ENCODE measurements at places on chromosomes 11 and 22.

- DNase-seq: peak; percentile 73
Measured at GRCh38 chr11:32154275-32154674, 63.4 kb downstream of the RCN1 start.

DNA sequence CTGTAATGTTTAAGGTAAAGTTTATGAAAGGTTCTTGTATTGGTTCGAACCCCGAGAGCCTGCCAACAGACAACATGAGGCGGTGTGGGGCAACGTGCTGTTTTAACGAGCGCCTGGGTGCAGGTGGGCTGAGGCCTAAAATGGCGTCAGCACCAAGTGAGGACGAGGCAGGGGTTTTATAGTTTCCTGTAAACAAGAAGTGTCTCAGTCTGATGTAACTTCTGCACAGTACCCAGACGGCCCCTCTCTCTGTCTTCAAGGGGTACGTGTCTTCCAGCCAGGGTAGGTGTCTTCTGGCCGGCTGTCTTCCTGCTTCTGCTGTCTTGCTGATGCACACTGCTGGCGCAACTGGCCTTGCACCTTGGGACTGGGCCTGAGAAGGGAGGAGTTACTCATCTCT lies 2.7 kb downstream of the PPFIBP2 start:
- DNase-seq: no peak

- no peak for DNase-seq
Measured at GRCh38 chr11:69868006-69868810, 49.0 kb upstream of the FGF3 start.

DNA sequence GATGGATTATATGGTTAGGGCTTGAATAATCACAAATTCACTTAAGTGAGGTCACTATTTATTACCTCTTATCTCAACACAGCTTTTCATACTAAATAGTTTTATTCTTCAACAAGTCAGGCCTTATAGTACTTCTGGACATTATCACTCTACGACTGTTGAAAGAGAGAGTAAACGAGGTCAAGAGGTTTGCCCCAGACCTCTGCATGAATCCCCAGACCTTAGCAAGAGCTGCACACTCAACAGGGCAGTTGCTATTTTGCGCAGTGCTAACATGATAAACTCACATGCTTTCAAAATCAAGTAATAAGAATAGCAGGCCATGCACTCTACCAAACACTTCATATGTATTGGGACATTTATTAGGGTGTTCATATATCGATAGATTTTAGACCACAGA lies 60.5 kb downstream of the DDI1 start:
- DNase-seq: no peak

DNA sequence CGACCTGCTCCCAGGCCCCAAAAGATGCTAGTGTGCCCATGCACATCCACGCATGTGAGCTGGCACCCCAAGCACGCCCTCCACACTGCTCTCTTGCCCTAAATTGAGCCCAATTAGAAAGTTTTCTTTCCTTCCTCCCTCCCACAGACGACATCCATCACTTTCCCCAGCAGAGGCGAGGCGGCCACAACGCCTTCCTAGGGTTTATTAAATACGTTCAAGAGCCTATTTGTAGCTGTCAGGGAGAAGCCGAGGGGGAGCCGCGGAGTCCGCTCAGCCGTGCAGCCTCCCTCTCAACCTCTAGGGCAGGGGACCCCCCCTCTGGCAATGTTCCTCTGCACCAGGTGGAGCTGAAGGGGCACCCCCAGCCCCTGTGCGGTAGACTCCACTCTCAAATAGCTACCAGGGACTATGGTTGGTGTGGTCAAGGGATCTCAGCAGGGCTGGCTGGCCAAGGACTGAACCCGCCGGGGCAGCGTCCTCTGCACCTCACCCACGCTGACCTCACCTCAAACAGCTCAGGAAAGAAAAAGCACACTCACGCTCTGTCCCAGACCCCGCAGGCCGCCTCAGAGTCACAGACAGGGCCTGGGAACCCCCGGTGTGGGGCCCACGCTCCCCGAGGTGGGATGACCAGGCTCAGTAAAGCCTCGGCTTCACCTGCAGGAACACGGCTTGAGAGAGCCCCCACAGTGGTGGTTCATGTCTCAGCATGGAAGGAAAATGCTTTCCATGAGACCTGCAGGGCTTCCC lies 152.4 kb downstream of the DSCAML1 start:
- DNase-seq: no peak

DNA sequence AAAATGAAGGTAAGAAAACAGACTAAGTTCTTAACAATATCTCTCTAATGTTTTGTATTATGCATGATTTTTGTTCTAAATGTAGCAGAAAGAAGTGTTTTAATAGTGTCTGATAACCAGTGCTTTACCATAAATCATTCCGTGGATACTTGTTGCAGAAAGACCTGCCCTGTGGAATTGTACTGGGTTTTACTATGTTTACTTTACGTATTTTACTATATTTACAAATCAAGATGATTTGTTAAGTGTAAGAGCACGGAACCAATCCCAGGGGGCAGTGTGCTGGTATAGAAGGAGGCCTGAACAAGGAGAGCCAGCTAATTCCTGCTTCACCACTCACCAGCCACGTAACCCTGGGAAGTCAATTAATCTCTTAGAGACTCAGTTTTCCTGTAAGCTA lies 1.4 kb downstream of the HTR3B start:
- DNase-seq: peak; percentile 21

DNA sequence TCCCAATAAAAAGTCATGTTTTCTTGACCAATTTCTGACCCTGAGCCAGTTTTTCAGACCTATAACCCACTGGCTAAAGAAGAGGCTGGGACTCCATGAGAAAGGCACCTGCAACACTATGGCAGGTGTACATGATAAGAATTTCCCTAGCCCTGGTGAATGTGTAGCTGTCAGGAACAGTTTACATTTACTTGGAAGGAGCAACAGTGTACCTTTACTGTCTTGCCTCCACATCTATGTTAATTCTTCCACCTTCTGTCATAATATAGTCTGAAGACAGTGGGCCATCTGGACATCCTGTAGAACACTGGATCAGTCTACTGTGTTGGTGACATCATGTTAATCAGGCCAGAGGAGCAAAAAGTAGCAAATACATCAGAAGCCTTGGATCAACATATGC lies 72.1 kb upstream of the CD82 start:
- DNase-seq: no peak

DNA sequence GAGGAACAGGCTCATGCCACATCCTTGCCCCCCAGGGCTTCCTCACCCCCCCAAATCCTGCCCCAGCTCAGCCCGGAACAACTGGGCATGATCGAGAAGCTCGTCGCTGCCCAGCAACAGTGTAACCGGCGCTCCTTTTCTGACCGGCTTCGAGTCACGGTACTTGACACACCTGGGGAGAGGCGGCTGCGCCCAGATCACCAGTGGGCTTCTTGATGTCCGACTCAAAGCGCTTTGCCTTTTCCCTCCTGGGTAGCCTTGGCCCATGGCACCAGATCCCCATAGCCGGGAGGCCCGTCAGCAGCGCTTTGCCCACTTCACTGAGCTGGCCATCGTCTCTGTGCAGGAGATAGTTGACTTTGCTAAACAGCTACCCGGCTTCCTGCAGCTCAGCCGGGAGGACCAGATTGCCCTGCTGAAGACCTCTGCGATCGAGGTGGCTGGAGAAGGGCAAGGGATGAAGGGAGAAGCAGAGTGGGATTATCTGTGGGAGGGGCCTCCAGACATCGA lies 3.5 kb downstream of the NR1H3 start:
- no peak for DNase-seq

DNA sequence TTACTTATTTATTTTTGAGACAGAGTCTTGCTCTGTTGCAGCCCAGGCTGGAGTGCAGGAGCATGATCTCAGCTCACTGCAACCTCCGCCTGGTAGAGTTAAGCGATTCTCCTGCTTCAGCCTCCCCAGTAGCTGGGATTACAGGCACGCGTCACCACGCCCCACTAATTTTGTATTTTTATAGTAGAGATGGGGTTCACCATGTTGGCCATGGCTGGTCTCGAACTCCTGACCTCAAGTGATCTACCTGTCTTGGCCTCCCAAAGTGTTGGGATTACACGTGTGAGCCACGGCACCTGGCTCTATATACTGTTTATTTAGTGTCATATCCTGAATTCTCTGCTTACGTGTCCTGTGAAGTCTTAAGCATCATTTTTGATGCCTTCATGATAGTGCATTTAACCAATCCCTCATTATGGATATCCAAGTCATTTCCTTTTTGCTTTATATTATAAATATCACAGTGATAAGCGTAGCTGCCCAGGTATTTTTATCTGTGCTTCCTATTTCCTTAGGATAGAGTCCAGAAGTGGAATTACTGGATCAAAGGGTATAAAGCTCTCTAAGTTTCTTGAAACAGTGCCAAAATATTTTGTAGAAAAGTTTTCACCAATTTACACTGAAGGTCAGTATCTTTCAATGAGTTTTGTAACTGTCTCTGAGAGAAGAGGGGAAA lies 871 bp upstream of the SIDT2 start:
- DNase-seq: peak; percentile 56

DNA sequence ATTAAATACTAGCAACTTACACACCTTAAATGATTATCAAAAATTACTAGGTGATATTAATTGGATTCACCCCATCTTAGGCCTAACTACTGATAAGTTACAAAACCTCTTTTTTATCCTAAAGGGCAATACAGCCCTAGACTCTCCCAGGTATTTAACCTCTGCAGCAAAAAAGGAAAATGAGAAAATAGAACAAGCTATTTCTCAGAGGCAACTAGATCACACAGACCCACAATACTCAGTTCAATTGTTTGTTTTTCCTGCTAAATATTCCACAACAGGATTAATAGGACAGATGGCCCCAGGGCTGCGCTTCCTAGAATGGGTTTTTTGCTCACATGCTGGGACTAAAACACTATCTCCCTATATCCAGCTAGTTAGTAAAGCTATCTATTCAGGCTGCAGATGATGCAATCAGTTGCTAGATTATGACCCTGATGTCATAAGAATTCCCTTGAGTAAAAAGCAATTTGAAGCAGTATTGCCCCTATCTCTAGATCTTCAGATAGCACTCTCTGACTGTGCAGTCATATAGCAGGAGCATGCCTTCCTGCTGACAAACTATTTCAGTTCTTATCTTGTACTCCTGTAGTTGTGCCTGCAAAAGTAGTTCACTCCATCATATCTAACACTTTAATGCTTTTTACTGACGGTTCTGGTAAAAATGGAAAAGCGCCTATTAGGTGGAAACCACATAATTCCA lies 1595.5 kb upstream of the TENM4 start:
- DNase-seq: no peak

DNA sequence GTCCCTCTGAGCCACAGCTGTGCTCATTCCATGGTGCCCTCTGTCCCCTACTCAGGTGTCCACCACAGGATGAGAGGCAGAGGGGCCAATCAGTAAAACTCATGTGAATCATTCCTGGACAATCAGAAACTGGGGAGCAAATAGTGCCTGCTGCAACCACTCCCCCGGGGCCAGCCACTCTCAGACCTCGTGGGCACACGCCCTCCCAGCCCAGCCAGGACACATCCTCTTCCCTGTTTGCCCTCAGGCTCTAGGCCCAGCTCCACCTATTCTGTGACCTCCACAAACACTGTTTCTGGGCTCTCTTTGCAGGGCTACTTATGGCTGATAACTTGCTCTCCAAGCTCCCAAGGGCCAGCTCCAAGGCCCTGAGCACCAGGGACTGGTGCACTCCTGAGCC lies 14.0 kb upstream of the KCTD14 start:
- no peak for DNase-seq

- peak; percentile 98 for DNase-seq
Measured at GRCh38 chr11:114197799-114198500, 98.2 kb upstream of the NNMT start.

DNA sequence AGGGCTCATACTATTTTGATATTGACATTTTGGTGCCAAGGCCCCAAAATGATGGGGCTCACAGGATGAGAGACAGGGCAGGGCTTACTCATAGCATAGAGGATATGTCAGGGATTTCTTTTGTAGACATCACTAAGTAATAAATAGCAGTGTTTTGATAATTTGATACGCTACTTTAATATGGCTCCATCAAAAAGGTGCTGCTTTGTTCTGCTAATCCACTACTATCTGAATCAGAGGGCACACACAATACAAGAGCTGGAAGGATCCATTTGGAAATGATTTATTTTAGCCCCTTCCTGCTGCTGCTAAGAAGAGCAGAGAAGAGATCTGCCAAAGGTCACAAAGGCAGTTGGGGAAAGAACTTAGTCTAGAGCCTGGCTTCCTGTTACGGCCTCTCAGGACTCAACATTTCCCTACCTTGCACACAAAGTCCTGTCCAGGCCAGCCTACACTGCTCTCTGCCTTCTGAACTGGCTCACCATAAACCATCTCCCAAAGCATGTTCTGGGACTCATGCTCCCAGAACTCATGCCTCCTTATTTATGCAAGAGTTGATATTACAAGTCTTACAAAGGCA lies 261.3 kb upstream of the ARHGAP20 start:
- peak; percentile 5 for DNase-seq

GRCh38 chr11:64358536-64358906 lies 441 bp upstream of the RPS6KA4 start:
- no peak for DNase-seq

DNA sequence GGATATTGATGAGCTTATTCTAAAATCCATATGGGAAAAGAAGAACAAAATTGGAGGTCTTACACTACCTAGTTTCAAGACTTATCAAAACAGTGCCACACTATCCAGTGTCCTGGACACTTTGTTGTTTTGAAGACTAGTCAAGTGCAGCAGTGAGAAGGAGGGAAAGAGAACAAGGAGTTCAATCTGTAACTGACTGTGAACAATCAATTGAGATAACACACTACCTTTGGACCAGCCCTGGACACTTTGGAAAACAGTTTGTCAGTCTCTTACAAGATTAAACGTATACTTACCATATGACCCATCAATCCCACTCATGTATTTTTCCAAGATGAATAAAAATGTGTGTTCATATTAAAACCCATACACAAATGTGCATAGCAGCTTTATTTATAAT lies 10.0 kb upstream of the CSTF3 start:
- no peak for DNase-seq

- DNase-seq: no peak
Measured at GRCh38 chr11:88203604-88204003, 28.4 kb upstream of the RAB38 start.

DNA sequence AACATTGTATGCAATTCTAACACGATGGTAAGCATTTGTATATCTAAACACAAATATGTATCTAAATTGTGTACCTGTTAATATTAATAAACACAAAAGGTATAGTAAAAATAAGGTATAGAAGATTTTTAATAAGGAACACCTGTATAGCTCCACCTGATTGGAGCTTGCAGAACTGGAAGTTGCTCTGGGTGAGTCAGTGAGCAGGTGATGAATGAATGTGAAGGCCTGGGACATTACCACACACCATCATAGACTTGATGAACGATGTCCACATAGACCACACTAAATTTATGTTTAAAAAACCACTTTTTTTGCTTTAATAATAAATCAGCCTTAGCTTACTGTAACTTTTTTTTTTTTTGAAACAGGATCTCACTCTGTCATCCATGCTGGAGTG lies 97.6 kb upstream of the CLMP start:
- DNase-seq: no peak

- DNase-seq: no peak
Measured at GRCh38 chr11:46130286-46130940, 9.2 kb upstream of the PHF21A start.

DNA sequence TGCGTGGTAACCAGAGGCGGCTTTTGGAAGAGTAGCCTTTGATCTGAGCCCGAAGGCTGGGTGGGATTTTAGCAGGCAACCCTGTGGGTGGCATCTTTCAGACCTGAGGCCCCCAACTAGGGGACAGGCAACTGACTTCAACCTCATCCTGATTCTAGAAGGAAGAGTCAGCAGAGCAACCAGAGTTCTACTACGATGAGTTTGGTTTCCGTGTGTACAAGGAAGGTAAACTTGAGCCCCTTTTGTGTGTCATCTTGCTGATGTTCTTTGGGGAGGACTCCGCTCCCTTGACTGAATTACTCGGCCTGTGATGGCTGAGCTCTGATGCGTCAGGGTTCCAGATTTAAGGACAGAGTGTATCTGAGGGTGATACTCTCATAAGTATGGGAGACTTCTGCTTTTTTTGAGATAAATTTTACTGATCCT lies 31.6 kb downstream of the SGSM3 start:
- DNase-seq: no peak
